ENCODE measurements at places on chromosomes 2 and 18.

- DNase-seq, result no peak
These were observed 11.7 kb downstream of the PHOSPHO2 start for GRCh38 chr2:169705927-169706326.

GRCh38 chr18:32200766-32201165, 10.9 kb downstream of the MEP1B start:
- DNase-seq, result no peak

DNA sequence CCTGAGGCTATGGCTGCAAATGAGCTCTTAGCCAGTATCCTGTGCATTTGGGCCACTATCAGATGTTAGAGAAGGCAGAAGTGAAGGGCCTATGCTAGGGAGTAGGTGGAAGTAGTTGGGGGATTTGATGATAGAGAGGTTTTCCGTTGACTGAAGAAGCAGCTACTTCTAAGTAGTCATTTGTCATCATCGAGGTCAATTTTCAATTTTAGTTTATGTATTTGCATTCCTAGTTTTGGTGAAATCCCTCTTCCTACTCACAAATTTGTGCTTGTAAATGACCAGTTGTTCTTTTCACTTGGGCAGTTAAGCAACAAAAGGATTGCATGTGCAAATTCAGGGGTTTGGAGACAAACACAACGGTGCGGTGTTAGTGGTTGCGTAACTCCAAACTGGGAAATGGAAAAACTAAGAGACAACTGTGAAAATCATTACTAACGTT, 48.5 kb upstream of the PELI1 start:
- DNase-seq, result no peak

DNA sequence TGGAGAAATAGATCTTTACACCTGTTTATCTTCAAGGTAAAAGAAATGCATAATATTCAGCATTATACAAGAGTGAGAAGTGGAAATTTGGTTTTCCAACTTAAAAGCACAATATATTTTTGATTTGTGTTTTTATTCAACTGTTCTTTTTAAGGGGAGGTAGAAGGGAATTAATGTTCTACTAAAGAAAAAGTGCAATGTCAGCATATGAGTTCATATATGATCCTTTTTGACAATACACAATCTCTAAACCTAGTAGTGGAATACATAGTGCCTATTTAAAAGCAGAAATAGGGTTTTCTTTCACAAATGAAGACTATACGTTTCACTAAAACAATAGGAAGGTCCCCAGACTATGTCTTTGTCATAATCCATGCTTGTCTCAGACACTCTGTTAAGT, 63.2 kb upstream of the ATP5MC3 start:
- DNase-seq, result no peak

DNA sequence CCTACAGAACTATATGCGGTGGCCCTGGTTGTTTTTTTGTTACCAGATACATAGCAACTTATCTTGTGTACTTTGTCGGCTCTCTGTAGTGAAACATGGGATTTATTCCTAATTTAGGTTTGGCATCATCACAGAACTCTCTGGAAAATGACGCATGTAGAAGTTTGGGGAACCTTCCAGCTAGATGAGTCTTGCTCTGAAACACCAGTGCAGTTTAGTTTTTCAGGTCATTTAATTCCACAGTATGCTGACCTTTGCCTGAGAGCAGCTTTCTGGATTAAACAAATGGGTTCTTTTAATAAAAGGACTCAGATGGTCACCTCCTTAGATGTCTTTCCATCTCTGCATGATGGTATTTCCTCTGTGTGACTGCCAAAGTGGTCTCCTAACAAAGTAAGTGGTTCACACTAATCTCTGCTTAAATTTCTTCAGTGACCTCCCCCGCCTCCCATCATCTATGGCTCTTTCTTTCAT, 39.9 kb downstream of the MYO3B start:
- DNase-seq, result no peak

DNA sequence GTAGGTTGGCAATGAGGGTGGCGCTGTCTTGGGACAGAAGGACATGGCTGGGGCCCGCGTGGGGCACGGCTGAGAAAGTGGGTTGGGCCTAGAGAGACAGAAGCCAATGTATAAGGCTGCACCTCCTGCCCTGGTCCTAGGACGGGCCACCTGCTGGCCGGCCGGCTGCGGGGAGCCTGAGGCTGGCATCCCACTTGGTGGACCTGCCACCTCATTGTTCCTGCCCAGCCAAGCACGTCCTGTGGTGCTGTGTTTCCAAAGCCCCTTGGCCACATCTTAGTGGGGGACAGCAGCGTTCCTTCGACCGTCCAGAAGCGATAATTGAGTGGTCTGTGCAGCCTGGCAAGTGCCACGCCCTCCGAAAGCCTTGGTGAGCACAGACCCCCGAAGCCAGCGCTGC, 223.9 kb downstream of the LDLRAD4 start:
- DNase-seq, result no peak

DNA sequence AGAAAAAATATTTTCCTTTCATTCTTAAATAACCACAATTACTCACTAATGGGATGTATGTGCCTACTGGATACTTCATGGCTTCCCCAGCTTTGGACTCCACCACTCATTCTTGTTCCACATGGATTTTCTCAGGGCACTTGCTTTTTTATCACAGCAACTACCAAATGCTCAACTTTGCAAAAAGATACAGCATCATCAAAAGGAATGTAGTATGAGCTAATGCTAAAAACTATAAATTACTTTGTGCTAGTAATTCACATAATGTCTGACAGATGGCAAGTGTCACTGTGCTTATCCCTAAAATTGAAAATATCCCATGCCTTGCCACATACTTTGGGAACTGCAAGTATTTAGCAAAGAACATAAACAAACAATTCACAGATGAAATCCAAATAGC, 130.4 kb upstream of the ZFP36L2 start:
- DNase-seq, result no peak

DNA sequence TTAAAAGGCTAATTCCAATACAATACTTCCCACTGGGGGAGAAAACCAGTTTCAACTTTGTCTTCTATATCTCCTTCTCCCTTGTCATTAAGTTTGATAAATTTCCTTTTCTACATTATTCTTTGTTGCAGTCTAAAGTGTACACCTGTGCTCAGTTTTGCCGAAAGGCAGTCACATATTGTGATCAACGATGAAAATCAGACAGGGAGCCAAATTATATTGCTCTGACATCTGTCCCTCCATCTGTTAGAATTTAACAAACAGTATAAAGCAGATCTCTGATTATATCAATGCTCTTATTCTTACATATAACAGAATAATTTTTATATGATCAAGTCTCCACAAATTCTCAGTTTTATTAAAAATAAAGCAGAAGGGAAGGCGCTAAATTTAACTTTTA, 496.7 kb downstream of the NRXN1 start:
- no peak for DNase-seq

GRCh38 chr18:37561986-37562385, 3.6 kb downstream of the CELF4 start:
- no peak for DNase-seq

- DNase-seq, result no peak
These were observed 215.8 kb upstream of the ACVR2A start for GRCh38 chr2:147628971-147629421.

DNA sequence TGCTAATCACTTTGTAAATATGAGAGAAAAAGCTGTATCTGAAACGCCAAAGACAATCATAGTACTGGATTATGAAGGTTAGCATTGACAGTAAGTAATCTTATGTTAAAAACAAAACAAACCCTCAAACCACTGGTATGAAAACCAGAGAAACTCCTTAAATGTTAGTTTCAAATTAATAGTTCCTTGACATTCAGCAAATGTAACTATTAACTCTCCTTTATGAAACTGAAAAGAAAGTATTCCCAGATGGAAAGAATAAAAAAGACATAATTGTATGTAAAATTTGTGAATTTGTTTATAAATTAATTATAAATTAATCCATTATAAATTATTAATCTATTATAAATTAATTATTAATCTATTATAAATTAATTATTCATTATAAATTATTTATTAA, 12.3 kb downstream of the FASTKD1 start:
- no peak for DNase-seq

- no peak for DNase-seq
These were observed 31.2 kb upstream of the CDKL4 start for GRCh38 chr2:39275016-39275415.

GRCh38 chr2:178819992-178820391, 12.8 kb upstream of the TTN start:
- DNase-seq, result no peak

DNA sequence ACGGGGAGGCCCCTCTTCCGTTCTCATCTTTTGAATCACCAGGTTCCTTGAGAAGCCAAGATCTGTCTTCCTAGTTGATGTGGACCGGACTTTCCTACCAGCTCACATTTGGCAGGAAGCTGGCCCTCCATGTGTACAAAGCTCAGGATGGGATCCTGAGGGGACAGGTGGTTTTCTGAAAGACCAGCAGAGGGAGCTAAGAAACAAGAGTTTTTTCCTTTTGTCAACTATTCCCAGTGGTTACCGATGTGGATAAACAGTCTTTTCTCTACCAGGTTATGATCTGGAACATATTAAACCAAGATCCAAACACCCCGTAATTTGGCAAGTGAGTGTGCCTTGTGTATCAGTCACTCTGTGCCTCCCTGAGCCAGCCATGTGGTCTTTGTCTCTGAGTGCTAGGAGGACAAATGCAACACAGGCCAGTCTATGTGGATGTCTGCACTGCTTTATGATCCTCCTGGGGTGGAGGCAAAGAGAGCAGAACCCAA, 25.1 kb upstream of the ARHGAP25 start:
- DNase-seq, result no peak
